ENCODE measurements at places on chromosomes 6 and 20.

DNA sequence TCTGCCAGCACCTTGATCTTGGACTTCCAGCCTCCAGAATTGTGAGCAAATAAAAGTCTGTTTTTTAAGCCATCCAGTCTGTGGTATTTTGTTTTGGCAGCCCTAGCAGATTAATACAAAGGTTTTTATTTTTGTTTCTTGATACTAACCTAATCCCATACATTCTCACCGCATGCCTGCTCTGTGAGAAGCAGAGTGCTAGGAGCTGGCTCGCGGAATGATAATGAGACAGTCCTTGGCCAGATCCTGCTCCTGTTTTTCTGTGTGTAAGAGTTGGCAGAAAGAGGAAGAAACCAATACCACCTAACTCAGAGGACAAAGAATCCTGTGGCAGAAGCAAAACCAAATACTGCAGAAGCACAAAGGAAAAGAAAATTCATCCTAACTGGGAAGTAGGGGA lies 82.6 kb downstream of the KIF16B start:
- no peak for DNase-seq

DNA sequence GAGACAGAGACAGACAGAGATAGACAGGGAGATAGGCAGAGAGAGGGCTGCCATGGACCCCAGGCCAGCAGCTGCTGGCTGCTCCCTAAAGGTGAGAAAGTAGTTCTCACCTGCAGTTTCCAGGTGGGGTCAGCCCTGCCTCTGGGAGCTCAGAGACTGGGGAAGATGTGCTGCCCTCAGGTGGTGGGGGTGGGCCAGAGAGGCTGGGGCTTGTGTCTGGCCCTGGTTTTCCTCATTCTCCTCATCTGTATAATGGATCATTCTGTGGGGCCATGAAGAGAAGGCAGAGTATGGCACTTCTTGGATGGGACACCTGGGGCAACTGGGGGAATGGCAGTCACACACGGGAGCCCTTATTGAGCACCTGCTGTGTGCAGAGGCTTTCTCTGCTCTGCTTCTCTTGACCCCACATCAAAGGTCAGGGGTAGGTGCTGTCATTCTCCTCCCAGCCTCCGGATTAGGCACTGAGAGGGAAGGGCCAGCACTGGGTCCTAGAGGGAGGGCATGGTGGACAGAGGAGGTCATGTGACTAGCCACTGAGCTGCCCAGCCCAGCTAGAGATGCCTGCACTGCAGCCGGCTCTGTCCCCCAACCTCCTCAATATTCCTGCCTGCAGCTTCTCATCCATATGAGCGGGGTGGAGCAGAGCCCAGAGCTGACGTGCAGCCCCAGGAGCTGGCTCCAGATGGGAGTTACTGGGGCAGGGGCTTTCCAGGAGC lies 4.1 kb downstream of the ANGPT4 start:
- DNase-seq = no peak

GRCh38 chr6:107695061-107695720 lies 128.9 kb downstream of the SCML4 start:
- no peak for DNase-seq

DNA sequence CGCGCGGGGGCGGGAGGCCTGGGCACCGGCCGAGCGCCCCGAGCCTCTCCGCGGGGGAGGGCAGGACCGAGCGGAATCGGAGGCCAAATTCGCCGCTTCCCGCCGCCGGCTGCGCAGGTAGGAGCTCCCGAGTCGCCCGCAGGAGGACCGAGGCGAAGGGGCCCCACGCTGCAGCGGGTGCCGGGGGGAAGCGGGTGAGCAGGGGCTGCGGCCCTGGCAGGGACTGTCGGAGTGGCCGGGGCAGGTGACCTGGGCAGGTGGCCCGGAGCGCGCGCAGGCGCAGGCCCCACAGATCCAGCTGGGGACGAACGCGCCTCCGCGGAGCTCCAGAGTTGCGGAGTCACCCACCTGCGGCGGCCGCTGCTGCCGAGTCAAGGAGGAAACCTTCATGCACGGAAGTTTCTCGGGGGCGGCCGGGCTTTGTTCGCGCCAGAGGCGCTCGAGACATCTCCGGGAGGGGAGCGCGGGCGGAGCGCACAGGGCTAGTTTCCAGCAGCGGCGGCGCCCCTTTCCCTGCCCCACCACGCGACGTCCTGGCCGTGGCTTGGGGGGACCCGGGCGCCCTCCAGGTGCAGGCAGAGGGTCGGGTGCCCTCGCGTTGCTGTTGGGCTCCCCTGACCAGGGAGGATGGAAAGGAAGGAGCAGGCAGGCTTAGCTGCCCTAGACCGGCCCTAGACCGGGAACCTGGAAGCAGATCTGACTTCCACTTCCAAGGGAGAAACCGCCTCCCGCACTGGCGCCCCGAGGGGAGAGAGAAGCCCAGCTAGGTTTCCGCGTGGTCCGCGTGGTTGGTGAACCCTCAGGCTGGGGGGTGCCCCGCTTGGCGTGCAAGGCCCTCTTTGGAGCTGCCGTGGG lies 590 bp downstream of the SLCO4A1 start:
- no peak for DNase-seq

- DNase-seq = no peak
Measured at GRCh38 chr6:131215219-131215618, 80.0 kb downstream of the AKAP7 start.

- no peak for DNase-seq
Measured at GRCh38 chr20:63627751-63628245, 897 bp upstream of the GMEB2 start.

DNA sequence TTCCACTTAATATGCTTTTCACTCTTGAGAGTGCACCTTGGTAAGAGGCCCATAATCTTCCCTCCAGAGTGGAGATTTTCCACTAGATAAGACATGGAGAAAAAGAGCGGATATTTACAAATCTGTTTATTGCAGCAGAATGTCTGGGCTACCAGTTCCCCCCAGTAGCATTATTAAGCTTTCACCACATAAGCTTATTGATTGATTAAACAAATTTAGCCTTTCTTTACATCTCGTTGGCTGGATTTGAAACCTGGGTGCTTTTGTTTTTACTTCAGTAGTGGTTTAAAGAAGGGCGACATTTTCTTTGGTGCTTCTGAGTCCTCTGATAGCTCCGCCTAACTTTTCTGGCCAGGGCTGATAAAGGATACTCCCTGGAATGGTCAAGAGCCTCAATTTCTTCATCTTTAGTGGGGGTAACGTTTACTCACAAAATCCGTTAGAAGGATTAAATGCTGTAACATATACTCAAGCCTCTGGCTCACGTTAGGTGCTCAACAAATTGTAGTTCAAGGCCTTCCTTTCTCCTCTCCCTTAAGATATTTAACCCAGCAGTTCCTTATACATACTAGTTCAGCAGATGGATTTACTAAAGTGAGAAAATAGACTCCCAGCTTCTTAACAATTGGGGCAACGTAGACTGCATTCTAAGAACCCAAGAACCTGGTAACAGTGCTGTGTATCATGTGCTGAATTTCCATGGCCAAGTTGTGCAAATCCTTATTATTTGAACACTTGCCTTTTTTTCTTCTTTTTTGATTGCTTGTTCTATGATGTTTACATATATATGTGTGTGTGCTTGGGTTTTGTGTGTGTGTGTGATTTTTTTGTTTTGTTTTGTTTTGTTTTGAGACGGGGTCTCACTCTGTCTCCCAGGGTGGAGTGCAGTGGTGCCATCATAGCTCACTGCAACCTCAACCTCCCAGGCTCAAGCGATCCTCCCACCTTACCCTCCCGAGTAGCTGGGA lies 91.4 kb downstream of the RREB1 start:
- no peak for DNase-seq

- DNase-seq = no peak
Measured at GRCh38 chr6:75505424-75505823, 11.8 kb upstream of the FILIP1 start.

DNA sequence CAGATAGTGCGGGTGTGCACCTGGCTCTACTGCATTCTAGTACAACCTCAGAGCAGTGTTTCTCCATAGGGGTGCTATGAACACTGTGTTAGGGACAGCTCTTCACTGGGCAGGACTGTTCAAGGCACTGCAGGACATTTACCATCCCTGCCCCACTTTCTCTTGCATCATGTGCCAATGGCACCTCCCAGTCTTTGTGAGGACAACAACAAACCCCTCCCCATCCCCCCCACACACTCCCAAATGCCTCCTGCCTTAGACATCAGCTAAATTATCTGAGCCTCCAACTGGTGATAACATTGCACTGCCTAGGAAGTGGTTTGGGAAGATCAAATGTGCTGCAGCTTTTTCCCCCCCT lies 98.9 kb downstream of the FYN start:
- DNase-seq = no peak

DNA sequence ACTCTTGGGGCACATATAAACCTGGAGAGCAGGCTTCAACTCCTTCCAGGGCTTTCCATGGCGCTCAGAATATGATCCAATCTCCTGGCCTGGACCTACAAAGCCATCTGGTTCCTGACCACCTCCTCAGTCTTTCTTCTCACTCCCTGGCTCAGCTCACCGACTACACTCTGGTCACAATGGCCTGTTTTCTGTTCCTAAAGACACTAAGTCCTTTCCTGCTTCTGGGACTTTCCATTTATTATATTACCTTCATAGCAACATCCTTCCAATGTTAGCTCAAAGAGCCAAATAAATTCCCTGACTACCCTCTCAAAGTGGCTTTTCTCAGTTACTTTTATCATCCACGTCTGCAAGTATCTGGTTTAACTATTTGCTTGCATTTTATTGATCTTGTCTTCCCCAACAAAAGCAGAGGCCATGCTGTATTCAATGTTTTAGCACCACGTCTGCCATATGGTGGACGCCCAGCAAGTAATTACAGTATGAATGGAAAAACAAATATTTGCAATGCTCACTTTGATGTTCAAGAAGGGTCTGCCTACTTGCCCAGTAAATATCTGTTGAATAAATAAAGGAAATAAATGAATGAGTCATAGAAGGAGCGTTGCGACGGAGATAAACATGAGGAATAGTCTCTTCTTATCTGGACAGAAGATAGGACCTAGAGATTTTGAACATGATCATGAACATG lies 328.4 kb downstream of the ESR1 start:
- DNase-seq = no peak

GRCh38 chr6:169340395-169340794 lies 86.7 kb upstream of the THBS2 start:
- DNase-seq = no peak

- no peak for DNase-seq
Measured at GRCh38 chr20:62219992-62220665, at the start of gene HRH3. Gene HRH3 (minus strand): TSS chr20:62220278. CDS start chr20:62219970, 308 bp downstream.

GRCh38 chr6:167762259-167762962 lies 64.3 kb upstream of the AFDN start:
- no peak for DNase-seq

DNA sequence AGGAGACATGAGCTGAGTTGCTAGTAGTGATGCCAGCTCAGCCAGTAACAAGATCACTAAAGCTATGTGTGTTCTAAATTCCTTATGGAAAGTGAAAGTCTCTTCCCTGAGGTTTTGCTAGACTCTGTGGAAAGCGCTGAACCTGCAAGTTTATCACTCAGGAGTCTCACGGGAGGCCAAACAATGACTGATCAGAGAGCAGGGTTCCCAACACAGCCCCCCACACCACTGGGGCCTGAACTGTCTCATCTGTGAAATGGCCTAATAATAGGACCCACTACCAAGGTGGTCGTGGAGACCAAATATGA lies 19.9 kb downstream of the ACSS1 start:
- DNase-seq = no peak

- peak; percentile 73 for DNase-seq
Measured at GRCh38 chr6:28657769-28658465, 132.2 kb downstream of the GPX5 start.

- no peak for DNase-seq
Measured at GRCh38 chr6:24935366-24936152, at the start of gene RIPOR2. Gene RIPOR2 (minus strand): TSS chr6:24935960. CDS start chr6:24935898, 62 bp downstream.

- DNase-seq = no peak
Measured at GRCh38 chr6:11699576-11699975, 79.0 kb downstream of the ADTRP start.

All from SK-N-DZ (cell line).